ENCODE measurements at places on chromosomes 2 and 18.

GRCh38 chr18:3422905-3423304 is 27.1 kb upstream of the TGIF1 start:
- DNase-seq, result no peak

DNA sequence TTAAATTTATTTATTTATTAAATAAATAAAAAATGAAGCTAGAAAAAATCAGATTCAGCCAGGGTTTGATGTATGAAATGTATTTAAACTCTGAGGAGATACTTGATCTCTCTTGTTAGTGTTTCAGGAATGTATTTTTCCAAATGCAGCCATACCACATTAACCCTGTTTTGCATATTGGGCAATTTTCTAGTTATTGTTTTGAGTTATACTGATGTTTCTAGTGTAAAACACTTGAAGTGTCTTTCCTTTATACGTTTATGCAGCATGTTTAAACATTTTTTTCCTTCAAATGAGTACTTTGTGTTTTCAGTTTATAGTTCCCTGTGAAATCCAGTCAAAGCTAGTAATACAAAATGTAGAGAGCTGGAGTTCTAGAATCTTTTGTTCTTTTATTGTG is 69.9 kb downstream of the WDR7 start:
- no peak for DNase-seq

DNA sequence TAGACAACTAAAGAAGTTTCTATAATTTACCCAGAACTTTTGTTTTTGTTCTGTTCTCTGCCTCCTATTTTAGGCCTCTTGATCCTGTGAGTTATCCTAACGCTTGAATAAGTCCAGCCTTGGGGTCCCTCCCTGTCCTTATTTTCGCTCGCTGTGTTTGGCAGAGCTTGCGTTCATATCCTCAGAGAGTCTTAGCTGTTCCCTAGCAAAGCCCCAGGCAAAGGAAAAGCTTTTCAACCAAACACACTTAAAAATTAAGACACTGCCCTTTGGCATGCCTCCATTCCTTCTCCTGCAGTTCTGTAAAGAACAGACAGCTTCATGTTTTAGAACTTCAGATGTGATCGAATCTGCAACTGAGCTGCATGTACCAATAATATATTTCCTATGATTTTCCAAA is 517.2 kb downstream of the SUCLG1 start:
- no peak for DNase-seq

DNA sequence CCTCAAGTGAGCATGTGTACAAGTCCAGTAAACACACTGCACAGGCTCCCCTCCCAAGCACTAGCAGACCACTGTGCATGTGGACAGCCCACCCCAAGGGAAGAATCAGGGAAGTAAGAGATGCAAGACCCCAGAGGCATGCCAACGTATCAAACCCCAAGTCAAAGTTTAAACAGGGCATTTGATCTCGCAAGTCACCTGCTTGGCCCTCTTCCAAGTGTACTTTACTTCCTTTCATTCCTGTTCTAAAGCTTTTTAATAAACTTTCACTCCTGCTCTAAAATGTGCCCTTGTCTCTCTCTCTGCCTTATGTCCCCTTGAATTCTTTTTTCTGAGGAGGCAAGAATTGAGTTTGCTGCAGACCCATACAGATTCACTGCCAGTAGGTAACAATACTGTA is 201.2 kb upstream of the PARD3B start:
- DNase-seq, result no peak

DNA sequence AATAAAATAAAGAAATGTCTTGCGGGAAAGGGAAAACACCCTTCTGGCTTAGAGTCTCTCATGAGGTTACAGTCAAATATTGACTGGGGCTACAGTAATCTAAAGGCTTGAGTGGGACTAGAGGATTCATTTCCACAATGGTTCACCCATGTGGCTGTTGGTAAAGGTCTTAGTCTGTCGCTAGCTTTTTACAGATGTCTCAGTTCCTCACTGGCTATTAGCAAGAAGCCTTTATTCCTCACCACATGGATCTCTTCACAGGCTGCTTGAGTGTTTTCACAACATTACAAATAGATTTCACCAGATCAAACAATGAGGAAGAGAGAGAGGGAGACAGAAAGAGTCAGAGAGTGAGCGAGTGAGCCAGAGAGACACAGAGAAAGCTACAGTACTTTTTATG is 8.3 kb upstream of the ZC3H15 start:
- no peak for DNase-seq

- no peak for DNase-seq
Measured at GRCh38 chr2:188279093-188279445, 12.6 kb upstream of the GULP1 start.

- DNase-seq, result no peak
Measured at GRCh38 chr2:119316066-119316465, 50.6 kb downstream of the C2orf76 start.

DNA sequence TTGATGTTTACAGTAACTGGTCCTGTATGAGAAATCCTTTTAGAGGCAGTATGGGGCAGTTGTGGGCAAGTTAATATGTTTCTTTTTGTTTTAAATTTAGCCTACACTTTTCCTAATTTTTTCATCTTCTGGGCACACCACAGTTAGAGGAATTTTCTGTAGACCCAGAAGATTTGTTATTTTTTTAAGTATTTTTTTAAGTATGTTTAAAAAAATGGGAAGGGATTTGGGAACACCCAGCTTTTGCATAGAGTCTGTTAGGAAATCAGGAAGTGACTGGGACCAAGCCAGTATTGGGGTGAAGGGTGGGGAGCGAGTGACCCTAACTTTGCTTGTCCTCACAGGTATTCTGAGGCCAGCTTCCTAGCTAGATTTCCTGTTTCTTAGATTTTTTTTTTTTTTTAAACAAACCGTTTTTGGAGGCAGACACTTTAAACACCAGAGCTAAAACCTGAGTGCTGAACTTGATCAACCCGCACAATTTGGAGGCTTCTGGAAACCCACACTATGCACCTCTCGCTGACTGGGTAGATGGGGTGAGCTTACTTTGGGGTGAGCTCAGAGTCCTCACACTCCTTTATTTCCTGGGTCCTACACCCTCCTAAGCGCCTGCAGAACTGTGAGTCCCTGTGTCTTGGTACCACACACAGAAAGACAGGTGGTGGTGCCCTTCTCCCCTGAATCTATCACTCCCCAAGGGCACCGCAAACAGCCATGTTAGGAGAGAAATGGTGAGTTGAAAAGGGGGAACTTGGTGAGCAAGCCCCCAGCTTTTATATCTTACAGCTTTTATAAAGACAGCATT is 5.2 kb downstream of the GATA6 start:
- no peak for DNase-seq

- DNase-seq, result no peak
Measured at GRCh38 chr2:196500686-196501431, 138.7 kb upstream of the CCDC150 start.

GRCh38 chr2:100017633-100018032 is 124.8 kb downstream of the AFF3 start:
- DNase-seq, result no peak

DNA sequence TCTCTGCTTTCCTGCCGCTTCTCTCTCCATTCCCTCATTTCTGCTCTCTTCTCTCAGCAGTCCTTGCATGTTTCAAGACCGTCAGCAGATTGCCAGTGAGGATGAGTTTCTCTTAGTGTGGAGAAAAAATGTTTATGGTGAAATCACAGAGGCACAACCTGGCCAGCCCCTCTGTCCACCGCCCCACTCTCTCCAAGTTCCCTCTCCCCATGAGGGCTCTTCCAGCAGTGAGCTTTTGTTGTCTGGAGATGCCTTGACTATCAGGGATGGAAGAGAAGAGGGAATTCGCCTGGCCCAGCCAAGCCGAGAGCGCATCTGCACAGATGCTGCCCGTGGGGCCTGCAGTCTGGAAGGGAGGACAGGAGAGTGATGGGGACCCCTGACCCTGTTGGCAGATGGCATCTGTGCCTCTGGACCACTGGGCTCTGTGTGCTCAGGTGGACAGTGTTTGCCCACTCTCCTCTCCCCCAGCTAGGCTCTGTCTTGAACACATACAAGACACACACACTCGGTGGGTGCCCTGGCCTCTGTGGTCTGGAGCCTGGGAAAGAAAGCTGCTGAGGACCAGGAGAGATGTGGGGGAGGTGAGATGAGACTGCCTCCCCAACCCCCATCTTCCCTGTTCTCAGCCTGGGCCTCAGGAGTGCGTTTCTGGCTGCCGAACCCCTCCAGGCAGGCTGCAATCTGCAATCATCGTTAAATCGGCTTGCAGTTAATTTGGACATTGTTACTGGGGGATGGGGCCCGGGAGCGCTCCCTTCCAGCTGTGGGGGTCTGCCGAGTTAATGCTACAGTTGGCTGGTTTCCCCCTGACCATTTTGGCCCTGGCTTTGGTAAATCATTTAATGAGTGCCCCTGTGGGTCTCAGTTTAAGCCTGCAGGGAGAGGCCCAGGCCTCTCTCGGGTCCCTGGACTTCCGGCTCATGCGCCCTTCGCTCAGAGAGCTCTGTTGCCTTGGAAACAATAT is 4.5 kb downstream of the ITM2C start:
- no peak for DNase-seq

DNA sequence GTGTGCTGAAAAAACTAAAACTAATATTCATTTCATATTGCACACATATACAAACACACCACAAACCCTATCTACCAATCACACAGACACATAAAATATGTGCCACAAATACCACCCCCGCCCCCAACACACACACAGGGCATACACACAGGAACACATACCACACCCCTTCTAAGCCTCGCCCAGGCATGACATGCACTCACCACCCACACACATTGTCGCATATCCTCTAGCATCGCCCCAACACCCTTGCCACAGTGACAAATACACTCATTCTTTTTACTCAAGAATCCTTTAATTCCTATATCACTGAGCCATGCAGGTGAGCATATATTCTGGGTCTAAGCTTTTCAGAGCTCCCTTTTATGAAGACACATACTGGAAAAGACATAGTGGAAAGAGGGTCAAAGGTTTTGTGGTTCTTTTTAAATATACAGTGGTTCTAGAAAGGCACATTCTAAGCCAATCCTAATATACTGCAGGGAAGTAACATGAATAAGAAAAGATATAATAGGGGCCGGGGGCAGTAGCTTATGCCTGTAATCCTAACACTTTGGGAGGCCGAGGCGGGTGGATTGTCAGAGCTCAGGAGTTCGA is 24.5 kb upstream of the LCLAT1 start:
- DNase-seq, result no peak

DNA sequence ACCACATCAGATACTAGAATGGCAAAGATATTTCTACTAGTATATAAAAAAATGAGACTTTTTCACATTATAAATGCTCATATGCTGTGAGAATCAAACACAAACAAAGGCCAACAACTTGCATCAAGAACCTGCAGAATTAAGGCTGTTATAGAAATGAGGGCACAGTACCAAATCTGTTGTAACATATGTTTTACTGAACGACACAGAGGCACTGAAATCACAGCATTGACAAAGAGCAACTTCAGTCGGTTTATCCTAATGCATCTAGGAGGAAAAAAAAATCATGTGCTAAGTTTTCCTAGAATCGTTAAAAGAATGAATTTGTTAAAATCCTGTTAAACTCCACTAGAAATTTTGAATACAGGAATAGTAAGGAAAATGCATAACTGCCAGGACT is 617.4 kb upstream of the NETO1 start:
- no peak for DNase-seq

DNA sequence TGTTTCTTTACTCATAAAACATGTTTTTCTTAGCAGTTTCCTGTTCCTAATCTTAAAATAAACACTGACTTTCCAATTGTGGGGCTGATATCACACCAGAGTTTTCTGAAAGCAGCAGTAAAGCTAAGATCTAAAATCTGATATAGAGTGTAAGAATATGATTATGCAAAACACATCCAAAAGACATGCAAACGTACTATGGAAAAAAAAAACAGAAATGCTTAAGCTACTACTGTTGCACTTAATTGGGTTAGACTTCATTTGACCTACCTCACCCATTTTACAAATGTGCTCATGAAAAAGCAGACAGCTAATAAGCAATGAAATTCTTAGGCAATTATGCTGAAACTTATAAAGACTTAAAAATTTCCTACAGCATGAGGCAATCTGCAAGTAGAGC is 10.5 kb downstream of the CYTIP start:
- DNase-seq, result peak; percentile 24

DNA sequence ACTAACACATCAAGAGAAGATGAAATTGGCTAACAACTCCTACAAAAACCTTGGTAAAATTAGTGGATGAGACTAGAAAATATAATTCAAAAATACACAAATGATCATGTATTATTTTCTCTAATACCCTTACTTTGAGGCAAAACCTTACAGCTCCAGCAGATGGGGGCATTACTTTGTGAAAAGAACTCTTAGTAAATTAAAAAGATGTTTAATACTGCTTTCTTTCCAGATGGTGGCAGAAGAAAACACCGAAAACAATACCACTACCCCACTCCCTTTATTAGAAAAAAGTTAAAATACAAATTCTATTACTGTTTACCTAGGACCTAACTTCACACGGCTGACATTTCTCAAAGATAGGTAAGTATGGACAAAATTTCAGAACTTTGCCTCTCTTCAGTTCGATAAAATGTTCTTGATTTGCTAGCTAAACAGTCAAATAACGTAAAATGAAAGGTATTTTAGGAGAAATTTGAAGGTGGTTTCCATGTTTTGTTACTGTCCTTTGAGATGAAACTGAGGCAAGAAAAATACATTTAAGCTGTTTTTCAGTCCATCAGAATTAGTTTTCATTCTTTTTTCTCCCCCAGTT is 30.6 kb downstream of the ORC4 start:
- peak; percentile 31 for DNase-seq

GRCh38 chr2:235001237-235002133 is 49.7 kb downstream of the SH3BP4 start:
- DNase-seq, result no peak

DNA sequence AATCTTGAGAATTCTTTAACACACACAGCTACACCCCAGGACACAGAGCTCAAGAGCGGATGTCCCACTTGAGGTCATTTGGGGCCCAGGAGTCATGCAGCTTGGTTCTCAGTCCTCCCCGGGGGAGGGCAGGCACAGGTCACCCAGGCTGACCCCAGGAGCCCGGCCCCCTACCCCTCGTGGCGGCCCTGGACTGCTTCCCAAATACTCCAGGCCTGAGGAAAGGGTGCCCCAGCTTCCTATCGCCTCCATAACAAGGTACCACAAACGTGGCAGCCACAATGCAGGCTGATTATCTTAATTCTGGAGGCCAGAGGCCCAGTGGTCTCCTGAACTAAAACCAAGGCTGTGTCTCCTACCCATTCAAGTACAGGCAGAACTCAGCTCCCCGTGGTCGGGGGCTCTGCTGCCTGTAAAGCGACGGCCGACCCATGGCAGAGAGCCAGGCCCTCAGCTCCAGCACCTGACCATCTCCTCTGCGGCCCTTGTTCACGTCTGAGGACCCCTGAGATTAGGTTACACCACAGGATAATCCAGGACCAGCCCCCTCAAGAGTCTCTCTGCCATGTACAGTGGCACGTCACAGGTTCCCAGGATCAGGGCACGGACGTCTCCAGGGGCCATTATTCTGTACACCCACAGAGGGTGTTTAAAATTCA is 10.5 kb downstream of the SLC66A2 start:
- no peak for DNase-seq

- no peak for DNase-seq
Measured at GRCh38 chr18:31426021-31426420, 21.5 kb upstream of the DSG3 start.

GRCh38 chr2:17879137-17879912 is 858 bp downstream of the KCNS3 start:
- no peak for DNase-seq

GRCh38 chr2:240432430-240432819 is 3.0 kb upstream of the GPC1 start:
- no peak for DNase-seq

GRCh38 chr2:44679990-44680389 is 261.5 kb upstream of the SIX3 start:
- no peak for DNase-seq

Measured in AG09309 (cell line).